ENCODE measurements at places on chromosomes 16 and 17.

- no peak for DNase-seq
Measured at GRCh38 chr17:19342611-19343255, 19.8 kb downstream of the B9D1 start.

DNA sequence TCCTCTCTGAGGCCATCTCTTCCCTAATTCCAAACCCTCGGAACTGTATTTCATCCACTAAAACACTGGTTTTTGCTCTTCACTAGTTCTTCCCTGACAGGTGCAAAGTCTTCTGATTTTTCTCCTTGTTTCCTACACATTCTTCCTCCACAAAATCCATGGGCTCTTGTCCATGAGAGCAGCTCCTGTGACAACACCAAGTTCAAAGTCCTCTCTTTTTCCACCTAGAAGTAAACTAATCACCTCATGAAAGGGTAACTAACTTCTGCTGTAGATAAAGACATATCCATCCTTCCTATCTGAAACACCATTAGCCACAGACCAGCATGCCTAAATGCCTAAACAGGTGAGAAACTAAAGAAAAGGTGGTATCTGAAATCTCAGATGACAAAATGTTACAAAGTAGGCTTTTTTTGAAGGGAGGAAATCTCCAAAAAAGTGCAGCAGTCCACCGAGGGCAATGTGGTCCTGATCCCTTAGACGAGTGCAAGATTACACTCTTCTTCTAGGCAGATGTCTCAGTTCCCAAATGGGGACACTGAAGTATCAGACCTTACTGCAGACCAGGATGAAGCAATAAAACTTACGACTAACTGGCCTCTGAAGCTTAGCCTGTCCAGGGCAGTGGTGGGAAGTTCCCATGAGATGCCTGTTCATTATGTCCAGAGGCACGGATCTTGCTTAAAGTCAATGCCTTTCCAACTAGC is 2.8 kb downstream of the PIP4K2B start:
- DNase-seq = no peak

- peak; percentile 66 for DNase-seq
Measured at GRCh38 chr16:3637371-3637923, 17.0 kb upstream of the DNASE1 start.

GRCh38 chr17:73863761-73864535 is 219.7 kb upstream of the SDK2 start:
- no peak for DNase-seq

- DNase-seq = no peak
Measured at GRCh38 chr16:49698453-49698815, 157.5 kb downstream of the ZNF423 start.

DNA sequence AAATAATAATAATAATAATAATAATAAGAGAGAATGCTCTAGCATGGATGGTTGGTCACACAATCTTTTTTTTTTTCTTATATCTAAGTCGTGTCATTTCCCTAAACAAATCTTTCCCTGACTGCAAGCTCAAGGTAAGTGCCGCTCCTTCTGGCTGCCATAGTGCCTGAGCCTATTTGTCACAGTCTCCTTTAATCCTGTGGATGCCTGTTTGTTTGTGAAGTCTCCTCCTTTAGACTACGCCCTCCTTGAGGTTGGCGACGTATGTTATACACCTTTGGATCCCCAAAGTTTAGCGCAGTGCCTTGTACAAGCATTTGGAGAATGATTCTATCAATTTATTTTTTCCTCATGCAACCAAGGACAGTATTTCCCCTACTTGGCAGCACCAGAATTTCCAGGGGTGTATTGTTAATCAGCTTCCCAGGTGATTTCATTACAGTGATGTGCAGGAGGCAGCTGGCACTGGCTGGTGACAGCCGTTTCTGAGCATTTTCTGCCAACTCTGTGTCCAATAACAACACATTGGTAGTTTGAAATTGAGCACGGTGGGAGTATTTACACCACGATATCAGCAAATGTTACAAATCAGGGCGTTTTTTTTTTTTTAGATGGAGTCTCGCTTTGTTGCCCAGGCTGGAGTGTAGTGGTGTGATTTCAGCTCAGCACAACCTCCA is 26.6 kb downstream of the TMEM238L start:
- no peak for DNase-seq

- no peak for DNase-seq
Measured at GRCh38 chr17:34988644-34989043, 8.3 kb downstream of the LIG3 start.

GRCh38 chr17:44092051-44092450 is 21.5 kb downstream of the G6PC3 start:
- DNase-seq = no peak

DNA sequence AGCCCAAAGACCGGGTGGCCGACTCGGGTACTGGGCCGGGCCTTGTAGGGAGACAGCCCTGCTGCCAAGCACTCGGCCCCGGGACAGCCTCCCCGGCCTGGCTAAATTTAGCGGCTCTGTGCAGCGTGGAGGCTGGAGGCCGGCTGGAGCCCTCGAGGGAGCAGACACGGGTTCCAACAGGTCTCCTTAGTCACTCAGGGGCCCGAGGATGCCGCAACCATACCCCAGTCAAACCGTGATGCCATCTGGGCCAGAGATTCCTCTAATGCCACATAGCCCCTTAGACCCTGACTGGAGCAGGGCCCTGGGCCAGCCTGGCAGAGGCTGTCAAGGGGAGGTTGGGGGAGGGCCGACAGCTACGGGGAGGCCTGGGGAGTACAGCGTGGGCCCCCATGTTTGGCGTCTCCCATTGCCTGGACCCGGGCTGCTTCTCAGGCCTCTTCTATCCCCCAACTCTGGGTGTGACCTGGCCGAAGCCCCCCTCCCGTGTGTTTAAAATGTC is 2.9 kb upstream of the P2RX1 start:
- DNase-seq = no peak

GRCh38 chr17:78001182-78001581 is 42.7 kb downstream of the TNRC6C start:
- DNase-seq = no peak

- DNase-seq = no peak
Measured at GRCh38 chr17:79820959-79821330, 18.3 kb downstream of the CBX4 start.

GRCh38 chr17:61783556-61784304 is 79.6 kb downstream of the BRIP1 start:
- peak; percentile 62 for DNase-seq

DNA sequence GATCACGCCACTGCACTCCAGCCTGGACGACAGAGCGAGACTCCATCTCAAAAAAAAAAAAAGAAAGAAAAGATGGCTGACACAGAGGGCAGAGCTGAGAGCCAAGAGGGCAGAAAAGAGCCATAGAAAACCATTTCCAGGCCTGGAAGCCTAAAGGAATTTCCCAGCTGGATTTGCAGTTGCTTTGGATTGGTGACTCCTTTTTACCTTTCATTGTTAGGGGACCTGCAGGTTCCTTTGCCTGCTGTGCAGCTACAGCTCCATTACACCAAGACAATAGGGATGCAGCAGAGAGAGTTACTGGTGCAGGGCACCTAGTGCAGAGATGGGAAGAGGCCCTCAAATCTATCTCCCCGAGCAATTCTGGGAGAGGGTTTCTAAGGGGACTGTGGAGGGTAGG is 18.4 kb downstream of the ZNF668 start:
- DNase-seq = no peak

DNA sequence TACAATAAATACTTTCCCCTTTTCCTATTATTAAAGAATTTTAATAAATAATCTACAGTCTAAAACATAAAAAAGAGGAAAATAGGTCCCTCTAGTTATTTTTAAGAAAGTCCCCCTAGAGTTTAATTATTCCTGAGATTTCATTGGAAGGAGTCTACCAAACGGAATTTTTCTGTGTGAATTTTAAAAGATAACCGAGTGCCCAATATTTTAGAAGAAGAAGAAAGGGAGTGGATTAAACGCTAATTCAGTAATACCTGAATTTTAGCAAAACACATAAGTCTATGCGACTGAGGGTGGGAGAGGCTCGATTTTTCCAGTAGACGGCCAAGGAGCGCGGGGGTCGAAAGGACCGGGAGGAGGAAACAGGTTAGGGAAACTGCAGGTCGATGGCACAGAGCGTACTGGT is 2.2 kb downstream of the HOXB2 start:
- DNase-seq = no peak

- no peak for DNase-seq
Measured at GRCh38 chr16:89392881-89393737, 97.3 kb downstream of the ANKRD11 start.

GRCh38 chr17:68771867-68772515 is 170.8 kb upstream of the FAM20A start:
- peak; percentile 73 for DNase-seq

- DNase-seq = no peak
Measured at GRCh38 chr17:74749279-74750038, 1.0 kb downstream of the NHERF1 start.

- DNase-seq = no peak
Measured at GRCh38 chr16:55513616-55514015, 4.7 kb downstream of the LPCAT2 start.

DNA sequence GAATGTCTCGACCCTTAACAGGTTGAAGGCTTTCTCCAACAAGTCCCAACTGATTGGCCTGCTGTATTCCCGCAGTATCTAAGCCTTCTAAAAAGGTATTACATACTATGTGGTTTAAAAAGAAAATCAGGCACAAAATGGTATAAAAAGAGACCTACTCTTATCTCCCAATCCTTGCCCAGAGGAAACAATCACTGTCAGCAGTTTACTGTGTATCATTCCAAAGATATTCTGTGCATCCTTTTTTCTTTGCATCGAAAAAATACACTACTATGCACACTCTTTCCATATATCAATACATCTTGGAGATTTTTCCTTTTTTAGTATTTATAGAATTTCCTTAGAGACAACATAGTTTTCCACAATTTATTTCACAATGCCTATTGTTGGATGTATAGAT is 118.8 kb upstream of the TBX2 start:
- DNase-seq = no peak

DNA sequence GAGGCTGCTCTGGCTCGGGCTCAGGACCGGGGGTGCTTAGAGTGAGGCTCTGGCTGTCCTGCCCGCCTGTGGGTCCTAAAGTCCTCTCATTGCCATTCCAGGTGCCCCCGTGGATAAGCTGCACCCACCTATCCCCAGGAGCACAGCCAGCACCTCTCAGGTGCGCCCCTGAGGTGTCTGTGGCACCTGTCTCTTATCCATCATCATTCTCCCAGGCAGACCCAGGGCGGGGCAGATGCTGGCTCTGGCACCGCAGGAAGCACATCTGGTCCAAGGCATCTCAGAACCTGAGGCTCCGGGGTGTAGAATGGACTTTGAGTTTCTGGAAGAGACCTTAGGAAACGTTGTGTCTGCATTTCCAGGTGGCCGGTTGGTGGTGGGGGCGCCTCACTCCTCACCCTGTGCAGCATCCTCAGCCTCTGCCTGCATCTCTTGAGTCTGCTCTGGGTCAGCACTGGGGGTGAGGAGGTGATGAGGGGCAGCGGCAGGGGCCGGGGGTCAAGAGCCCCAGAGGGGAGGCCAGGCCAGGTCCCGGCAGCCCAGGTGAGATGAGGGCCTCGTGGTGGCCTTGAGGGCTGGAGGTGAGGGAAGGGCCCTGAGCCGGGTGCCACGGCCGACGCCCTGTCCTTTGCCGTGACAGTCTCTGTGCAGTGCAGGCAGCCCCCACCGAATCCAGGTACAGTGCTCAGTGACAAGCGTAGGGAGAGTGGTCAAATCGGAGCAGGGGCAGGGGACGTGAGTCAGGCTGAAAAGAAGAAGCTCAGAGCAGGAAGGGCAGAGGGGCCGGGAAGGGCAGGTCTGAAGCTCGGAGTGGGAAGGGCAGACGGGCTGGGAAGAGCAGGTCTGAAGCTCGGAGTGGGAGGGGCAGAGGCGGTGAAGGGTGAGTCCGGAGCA is 173.5 kb downstream of the NPIPB11 start:
- DNase-seq = no peak

GRCh38 chr17:15432807-15433611 is 34.4 kb downstream of the CDRT4 start:
- no peak for DNase-seq

- no peak for DNase-seq
Measured at GRCh38 chr17:33370401-33370800, 77.3 kb upstream of the ASIC2 start.

GRCh38 chr17:34226011-34226743 is 28.9 kb upstream of the CCL2 start:
- no peak for DNase-seq

DNA sequence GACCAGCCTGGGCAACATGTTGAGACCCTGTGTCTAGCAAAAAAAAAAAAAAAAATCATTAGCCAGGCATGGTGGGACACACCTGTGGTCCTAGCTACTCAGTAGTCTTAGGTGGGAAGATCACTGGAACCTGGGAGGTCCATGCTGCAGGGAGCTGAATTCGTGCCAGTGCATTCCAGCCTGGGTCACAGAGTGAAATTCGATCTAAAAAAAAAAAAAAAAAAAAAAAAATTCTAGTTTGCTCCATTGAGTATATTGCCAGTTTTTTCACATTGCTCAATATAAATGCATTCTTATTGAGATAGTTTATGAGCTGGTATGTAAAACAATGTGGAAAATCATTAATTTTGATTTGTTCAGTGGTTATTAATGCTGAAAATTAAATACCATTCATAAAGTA is 52.0 kb downstream of the ABHD15 start:
- DNase-seq = no peak

- DNase-seq = peak; percentile 64
Measured at GRCh38 chr16:19375561-19376158, 42.0 kb upstream of the TMC5 start.

DNA sequence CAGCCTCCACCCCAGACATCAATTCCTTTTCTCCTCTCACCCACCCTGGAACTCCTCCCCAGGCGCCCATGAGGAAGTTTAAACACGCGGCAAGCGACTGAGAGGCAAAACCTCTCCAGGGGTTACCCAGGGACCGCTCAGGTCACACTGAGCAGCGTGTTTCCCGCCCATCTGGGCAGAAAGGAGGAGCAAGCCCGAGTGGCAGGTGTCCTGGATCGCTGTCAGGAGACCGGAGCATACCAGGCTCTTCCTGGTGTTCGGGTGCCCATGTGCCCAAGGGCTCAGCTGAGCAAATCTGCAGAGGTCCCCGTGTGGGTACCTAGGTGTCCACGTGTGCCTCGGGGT is 491 bp downstream of the SLC25A19 start:
- DNase-seq = peak; percentile 73

GRCh38 chr17:50290933-50291332 is 16.7 kb downstream of the TMEM92 start:
- DNase-seq = no peak

DNA sequence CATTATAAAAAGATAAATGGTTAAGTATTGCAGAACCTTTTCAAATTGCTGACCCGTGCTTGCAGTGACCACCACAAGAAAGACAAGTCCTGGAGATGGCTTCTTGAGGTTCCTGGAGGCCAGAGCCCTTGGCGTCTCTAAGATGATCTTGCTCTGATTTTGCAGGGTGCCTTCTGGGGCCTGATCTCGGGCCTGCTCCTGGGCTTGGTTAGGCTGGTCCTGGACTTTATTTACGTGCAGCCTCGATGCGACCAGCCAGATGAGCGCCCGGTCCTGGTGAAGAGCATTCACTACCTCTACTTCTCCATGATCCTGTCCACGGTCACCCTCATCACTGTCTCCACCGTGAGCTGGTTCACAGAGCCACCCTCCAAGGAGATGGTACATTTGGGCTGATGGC is 63.0 kb downstream of the SLC5A11 start:
- no peak for DNase-seq

DNA sequence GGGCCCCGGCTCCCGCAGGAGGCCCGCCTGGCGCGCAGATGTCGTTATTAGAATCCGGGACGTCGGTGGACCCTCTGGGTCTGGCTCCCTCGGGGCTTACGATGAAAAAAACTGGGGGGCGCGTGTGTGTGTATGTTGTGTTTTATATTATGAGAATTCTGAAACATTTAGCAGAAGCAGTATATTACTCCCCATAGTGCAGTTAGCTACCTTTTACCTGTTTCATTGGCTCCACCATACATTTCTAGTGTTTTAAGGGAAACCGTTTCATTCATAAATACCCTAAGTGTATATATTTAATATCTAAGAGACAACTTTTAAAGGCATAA is 486 bp upstream of the DNAJA2 start:
- DNase-seq = no peak
